ENCODE measurements at places on chromosomes 12 and 14. TPM values are rescaled to one million over a fixed set of nuclear protein-coding genes. Genes with fewer than 3 reads are reported as not detected.

DNA sequence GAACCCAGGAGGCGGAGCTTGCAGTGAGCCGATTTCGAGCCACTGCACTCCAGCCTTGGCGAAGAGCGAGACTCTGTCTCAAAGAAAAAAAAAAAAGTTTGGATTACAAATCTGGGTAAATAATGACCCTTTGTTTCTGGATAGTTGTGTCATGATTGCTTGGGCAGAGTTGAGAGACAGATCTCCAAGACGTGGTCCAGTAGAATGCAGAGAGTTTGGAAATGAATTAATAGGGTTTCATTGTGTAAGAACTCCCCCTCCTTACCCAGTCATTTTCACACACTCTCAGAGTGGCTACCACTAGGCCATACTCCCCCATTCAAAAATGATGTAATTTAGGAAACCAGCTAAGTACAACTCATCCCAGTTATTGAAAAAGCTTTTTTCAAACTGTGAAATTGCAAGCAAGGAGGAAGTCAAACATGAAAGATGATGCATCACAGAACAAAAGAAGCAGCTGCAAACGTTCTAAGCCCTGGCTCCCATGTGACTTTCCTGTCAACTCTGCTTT, 1331.9 kb downstream of the AACS start:
- no peaks in the 10 kb centered on the region for H3K27me3 ChIP-seq
- H3K4me1 ChIP-seq, result no peaks in the 10 kb centered on the region
- no peaks in the 10 kb centered on the region for H3K36me3 ChIP-seq
- no peak overlapping the region for H3K27ac ChIP-seq

- H3K4me1 ChIP-seq, result peaks cover 23% of the 10 kb centered on the region
- DNase-seq, result no peak
- H3K27me3 ChIP-seq, result peaks cover 93% of the 10 kb centered on the region
- H3K36me3 ChIP-seq, result no peaks in the 10 kb centered on the region
- H3K4me3 ChIP-seq, result no peak overlapping the region
Measured at GRCh38 chr12:53989227-53990113, 4.5 kb downstream of the HOXC10 start.

- no peaks in the 10 kb centered on the region for H3K27me3 ChIP-seq
- no peaks in the 10 kb centered on the region for H3K4me1 ChIP-seq
- H3K36me3 ChIP-seq, result peaks cover 3% of the 10 kb centered on the region
- no peak overlapping the region for H3K27ac ChIP-seq
- no peak overlapping the region for H3K4me3 ChIP-seq
- no peak for DNase-seq
Measured at GRCh38 chr12:109202770-109203169, 86.4 kb downstream of the ACACB start.

Gene ART4
- total RNA-seq, result not detected

- no peaks in the 10 kb centered on the region for H3K27me3 ChIP-seq
- no peaks in the 10 kb centered on the region for H3K36me3 ChIP-seq
- H3K27ac ChIP-seq, result no peak overlapping the region
- H3K4me3 ChIP-seq, result no peak overlapping the region
- no peak for DNase-seq
- H3K4me1 ChIP-seq, result peaks cover 19% of the 10 kb centered on the region
Measured at GRCh38 chr14:68215629-68216028, 396.1 kb downstream of the RAD51B start.

Gene NANOG
- not detected for total RNA-seq

DNA sequence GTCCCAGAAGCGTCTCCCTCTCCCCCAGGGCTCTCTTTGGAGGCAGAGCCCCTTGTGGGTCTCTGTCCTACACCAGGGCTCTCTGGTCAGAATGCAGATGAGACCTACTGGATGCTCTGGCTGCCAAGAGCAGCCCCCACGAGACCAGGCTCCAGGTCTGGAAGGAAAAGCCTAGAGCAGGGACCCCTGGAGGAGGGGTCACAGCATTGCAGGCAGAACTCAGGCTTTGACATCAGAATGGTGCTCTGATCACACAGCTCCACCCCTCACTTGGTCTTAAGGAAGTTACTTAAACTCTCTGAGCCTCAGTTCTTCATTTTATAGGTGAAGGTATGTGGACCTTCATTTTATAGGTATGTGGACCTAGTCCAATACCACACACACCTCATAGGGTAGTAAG, 83.1 kb downstream of the ARL6IP4 start:
- no peaks in the 10 kb centered on the region for H3K36me3 ChIP-seq
- no peak overlapping the region for H3K4me3 ChIP-seq
- no peak for DNase-seq
